NCI-H2029 treated with DMSO at 0.1 percent for 48 hours (cell line): ENCODE measurements at places on chromosomes 2 and 18.

DNA sequence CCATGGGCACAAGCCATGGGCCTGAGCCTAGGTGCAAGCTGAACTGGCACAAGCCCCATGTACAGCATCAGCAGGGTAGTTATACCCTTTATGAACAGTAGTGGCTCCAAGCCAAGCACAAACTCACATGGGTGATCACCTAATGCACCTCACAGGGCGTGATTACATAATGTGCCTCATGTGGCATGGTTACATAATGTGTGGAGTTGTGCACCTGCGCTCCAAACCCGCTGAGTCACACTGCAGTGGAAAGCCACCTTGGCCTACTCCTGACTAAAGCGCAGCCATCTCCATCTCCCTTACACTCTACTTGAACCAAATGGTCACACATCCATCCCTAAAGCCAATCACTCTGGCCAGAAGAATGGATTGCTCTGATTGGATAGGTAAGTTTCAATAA lies 279.7 kb downstream of the MBD2 start:
- no peak for DNase-seq

- no peak for DNase-seq
Measured at GRCh38 chr18:34370704-34371395, 146.1 kb upstream of the NOL4 start.

DNA sequence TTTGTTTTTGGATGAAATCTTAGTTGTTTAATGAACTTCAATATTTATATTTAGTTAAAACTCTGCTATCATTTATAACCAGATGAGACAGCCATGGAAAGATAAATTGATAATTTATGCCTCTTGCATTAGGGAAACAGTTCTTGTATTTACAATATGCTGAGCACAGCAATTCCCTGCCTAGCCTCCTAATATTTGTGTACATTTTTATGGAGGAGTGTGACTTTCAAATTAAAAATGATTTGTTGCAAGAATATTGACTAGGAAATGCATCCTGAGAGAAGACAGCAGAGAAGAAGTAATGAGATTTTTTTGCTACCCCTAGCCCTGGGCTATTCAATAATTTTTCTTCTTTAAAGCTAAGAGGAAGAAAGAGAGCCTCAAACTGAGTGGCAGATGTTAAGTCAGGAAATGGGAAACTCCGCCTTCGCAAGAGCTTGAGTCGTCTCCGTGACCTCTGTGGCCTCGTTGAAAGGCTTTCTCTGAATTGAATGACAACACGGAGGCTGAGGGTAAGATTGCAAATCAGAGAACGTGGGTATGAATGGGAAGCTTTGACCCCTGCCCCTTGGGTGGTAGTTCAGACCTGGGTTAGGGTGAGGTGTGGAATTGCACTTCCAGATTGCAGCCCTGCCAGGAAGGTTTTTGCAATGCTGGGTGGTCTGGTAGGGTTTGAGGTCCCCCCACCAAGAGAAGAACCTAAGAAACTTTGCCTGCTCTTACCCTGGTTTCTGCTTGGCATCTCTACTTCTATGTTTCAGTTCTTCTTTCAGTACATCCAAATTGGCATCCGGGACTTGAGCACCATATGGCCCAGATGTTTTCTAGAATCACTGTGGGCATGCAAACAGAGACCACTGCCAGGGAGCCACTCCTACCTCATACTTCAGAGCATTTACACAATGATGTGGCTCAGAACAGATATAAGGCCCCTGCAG lies 210.3 kb upstream of the RBMS1 start:
- no peak for DNase-seq

DNA sequence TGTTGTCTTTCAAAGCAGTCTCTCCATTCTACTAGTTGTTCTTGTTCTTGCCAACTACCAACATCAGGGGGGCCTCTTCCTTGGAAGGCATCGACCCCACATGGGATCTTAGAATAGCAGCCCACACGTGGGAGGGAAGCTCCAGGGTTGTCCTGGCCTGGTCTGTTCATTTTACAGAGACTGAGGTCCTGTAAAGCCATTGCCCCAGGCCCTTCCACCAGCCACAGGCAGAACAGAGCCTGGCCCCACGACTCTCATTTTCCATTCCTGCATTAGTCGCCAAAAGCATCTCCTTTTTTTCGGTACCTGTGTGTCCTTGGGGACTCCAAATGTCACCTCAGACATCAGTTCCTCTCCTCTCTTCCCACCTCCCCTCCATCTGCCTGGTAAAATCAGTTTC lies 28.0 kb downstream of the CNGA3 start:
- DNase-seq: no peak
